Non-pigmented ciliary epithelial cell (primary cell): ENCODE measurements at places on chromosomes 16 and 17.

DNA sequence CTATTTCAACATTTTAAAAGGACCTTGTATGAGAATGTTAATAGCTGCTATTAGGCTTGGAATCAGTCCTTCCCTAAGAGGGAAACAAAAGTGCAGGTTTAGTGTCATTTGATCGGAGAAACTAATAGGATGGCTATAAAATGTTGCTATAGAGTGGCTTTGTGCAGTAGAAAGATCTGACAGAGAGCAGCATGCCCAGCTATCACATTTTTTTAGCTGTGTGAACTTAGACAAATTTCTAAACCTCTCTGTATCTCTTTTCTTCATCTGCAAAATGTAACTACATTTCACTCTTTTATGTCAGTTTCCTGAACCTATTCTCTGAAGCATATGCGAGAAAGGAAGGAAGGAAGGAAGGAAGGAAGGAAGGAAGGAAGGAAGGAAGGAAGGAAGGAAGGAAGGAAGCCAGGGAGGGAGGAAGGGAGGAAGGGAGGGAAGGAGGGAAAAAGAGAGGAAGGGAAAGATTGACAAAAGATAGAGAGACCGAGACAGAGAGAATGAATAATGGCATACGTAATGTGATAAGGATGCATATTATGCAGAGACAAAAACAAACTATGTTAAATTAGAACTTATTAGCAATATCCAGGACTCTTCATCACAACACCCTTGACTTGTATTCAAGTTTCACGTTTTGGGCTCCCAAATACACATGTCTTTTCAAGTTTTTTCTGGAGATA lies 52.6 kb upstream of the CDH8 start:
- no peak for DNase-seq

GRCh38 chr16:2008631-2009163 lies 924 bp downstream of the ZNF598 start:
- DNase-seq: no peak

DNA sequence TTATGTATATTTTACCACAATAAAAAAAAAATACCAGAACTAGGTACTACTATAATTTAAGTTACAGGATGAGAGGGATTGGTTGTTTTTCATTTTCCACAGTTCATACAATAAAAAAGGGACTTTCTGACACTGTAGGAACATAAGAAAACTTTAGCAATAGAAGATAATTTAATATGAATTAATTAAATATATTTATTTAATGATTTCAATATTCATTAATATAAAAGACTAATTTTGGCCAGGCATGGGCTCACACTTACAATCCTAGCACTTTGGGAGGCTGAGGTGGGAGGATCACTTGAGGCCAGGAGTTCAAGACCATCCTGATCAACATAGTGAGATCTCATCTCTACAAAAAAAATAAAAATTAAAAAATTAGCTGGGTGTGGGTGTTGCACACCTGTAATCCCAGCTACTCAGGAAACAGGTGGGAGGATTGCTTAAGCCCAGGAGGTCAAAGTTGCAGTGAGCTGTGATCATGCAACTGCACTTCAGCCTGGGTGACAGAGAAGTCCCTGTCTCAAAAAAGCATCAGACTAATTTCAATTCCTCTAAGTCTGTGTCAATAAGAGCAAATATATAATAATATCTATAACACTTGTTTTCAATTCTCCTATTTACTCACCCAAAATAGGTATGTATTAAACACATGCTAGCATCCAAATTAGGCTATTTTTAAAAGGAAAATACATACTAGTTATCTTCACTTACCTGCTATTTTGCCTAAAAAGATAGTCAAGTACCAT lies 79.6 kb downstream of the BRIP1 start:
- DNase-seq: no peak

DNA sequence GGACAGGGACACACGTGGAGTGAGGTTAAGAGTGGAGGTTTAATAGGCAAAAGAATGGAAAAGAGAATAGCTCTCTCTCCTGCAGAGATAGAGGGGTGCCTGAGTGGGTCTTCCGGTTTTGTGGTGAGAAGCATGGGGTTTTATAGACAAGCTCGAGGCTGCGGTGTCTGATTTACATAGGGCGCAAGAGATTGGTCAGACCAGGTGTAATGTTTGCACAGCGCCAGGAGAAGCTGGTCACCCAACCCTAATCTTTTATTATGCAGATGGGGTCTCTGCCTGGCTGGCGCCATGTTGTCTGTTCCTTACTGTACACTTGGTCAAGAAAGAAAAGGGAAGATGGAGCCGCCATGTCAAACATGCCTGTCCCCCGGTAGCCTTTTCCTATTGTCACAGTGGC lies 44.5 kb upstream of the MLYCD start:
- no peak for DNase-seq

- no peak for DNase-seq
Observed at GRCh38 chr17:20032636-20033035, 23.5 kb downstream of the SPECC1 start.

- no peak for DNase-seq
Observed at GRCh38 chr16:84487358-84487757, 17.1 kb downstream of the MEAK7 start.
